ENCODE measurements at places on chromosomes 6 and 20.

- no peak for DNase-seq
These were observed 84.6 kb downstream of the ELOVL4 start for GRCh38 chr6:79862711-79863110.

GRCh38 chr6:50380406-50381098 is 330.8 kb upstream of the DEFB112 start:
- DNase-seq = no peak

GRCh38 chr6:63677282-63677681 is 41.7 kb downstream of the PHF3 start:
- DNase-seq = no peak

DNA sequence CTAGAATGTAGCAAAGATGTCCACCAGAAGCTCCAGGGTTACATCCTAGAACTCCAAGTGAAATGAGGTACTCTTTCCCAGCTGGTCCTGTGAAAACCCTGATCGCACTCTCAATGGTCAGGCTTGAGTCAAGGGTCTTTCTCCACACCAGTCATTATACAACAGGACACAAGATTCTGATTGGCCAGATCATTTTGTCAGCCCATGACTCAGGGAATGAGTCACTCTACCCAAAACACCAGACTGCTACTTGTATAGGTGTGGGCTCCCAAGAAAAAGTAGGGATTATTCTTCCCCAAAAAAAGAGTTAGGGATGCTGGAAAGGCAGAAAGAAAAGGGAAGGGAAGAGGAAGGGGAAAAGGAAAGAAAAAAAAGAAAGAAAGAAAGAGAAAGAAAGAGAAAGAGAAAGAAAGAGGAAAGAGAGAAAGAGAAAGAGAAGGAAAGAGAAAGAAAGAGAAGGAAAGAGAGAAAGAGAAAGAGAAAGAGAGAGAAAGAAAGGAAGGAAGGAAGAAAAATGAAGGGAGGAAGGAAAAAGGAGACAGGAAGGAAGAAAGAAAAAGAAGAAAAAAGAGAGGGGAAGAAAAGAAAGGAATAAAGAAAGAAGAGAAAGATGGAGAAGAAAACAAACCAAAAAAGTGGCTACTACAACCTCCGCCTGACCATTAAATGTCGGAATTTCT is 30.5 kb downstream of the ANKEF1 start:
- DNase-seq = no peak

GRCh38 chr20:59625214-59625922 is 21.0 kb downstream of the PHACTR3 start:
- no peak for DNase-seq

DNA sequence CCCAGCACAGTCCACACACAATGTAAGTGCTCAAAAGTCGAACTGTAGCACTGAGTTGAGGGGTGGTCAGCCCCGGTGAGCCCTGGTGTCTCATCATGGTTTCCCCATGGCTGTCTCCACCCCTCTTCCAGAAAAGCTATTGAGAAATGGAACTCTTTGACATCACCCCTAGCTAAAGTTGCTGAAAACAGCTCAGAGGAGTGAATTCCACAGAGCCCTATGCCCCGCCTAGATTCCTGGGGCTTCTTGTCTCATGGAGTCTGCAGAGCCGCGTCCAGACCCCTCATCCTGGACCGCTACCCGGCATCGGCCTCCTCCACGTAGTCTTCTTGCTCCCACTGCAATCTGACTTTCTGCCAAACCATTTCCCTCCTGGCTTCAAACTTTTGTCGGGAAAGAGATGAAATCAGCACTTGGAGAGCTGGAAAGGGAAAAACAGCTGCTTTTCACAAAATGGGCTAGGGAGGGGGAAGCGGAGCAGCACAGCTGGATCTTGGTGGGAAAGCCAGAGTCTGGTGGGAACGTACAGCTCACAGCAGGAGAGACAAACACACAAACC is 132.2 kb downstream of the SNX5 start:
- DNase-seq = no peak

DNA sequence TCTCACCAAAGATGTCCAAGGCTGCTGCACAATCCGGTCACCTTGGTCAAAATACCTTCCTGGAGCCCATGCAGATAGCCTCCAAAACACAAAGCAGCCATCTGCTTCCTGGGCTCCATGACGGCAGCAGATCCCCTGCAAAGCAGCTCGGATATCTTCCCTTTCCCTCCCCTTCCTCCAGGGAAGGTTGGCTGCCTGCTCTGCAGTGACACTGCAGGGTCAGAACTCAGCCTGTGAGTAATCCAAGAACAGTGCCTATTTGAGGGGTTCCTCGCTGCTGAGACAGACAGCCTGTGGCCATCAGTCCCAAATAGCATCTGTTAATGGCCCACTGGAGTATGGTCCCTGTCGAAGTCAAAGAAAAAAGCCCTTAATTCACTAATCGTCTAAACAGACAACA is 270.8 kb downstream of the PREX1 start:
- DNase-seq = no peak

DNA sequence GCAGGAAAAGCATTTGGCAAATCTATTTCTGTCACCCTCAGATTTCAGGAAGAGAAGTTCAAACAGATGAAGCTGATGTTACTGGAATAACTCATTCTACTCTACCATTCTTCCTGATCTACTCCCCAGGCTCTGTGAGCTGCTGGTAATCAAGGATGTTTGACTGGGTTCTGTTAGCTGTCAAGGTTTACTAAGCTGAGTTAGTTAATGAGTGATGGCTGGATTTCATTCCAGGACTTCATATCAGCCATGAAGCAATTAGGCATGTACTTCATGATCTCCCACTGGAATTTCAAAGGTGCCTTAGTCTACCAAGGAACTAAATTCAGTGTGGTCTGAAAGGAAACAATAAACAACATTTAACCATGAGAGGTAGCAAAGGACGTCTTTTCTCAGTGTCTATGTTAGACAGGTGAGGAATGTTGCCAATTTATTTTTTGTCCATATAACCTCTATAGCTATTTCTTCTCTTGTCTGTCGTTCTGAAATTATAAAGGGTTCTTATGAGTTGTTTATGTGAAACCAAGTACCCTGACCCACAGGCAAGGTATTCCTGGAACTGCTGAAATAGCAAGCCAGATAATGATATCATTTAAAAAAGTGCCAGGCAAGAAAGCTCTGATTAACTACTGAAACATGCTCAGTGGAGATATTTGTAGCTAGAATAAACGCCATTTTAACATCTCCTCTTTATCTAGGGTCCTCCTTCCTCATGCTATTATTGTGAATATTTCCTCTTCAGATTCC is 112.9 kb downstream of the BACH2 start:
- DNase-seq = no peak

GRCh38 chr6:25959890-25960536 is 2.6 kb upstream of the TRIM38 start:
- no peak for DNase-seq

- no peak for DNase-seq
These were observed 3.8 kb downstream of the BRPF3 start for GRCh38 chr6:36200154-36200891.

GRCh38 chr6:13241364-13241763 is 87.0 kb downstream of the TBC1D7 start:
- DNase-seq = no peak

- DNase-seq = no peak
These were observed 246.7 kb downstream of the MAFB start for GRCh38 chr20:40442181-40442963.

DNA sequence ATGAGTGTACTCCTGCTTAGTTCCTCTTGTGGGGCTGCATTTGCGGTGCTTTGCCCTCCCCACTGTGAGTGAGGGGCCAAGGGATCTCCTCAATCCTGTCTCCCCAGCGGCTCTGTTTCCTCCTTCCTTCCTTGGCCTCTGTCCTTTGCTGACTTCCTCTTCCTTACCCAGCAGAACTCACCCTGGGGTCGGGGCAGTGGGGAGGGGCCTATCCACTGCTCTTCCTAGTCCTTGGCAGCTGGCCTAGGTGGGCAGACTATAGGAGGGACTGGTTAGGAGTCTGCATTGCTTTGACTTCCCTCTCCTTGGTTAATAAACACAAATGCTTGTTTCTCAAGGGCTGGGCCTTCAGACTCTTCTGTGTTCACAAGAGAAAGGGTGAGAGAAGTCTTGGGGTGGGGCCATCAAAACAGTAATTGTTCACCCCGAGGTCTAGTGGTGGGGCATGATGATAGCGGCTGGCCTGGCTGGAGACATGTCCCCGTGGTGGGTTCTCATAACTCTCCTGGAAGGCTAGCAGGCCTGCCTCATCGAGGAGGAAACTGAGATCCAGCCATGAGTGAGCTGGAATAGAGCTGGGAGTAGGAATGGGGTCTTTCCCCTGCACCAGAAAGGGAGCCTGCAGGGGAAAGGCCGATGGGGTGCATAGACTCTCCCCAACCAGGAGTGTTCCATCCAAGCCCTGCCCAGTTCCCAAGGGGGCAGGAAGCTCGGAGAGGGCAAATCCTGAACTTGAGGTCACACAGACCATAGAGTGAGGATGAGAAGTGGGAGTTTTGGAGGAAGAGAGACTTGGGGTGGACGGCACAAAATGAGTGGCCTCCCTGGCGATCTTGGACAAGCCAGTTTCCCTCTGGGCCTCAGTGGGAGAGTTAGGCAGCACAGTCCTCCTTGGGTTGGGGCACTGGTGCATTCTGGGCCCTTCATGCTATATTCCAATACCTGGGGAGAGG is 12.7 kb downstream of the FAM110A start:
- no peak for DNase-seq

DNA sequence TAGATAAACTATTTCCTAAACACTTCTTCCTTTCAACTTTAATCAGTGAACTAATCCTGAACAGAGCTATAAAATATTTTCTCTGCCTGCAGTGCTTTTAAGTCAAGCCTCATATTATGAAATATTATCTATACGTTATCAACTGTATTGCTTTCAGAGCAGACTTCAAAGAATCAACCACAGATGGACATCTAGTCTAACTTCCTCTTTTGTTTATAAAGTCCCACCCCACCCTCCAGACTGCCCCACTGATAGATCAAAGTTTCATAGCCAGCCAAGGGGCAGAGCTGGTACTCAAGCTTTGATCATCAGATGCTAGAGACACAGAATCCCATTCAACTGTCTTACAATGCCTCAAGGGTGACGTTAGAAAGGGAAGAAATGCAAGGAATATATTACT is 308.3 kb downstream of the LAMA2 start:
- no peak for DNase-seq

DNA sequence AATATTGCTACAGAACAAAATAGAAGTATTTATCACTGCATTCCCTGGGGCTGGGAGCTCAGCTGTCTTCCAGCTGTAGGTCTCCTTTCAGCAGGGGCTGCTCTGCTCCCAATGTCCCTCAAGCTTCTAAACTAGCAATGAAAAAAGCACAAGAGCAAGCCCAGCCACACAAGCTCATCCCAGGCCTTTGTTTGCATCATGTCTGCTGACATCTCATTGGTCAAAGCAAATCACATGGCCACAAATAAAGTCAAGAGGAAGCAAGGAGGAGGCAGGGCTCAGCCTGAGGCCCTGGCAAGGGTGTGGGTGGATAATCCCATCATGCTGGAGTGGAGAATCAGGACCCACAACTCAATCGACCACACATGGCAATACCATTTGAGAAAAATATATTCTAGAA is 2.2 kb upstream of the BFSP1 start:
- DNase-seq = no peak

DNA sequence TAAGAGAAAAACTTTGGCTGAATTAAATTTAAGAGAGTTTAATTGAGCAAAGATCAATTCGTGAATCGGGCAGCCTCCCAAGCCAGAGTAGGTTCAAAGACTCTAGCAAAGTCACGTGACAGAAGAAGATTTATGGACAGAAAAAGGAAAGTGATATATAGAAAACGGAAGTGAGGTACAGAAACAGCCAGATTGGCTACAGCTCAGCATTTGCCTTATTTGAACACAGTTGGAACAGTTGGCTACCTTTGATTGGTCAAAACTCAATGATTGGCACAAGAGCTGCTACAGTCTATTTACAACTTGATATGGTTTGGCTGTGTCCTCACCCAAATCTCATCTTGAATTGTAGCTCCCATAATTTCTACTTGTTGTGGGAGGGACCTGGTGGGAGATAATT is 102.6 kb downstream of the PLG start:
- no peak for DNase-seq

DNA sequence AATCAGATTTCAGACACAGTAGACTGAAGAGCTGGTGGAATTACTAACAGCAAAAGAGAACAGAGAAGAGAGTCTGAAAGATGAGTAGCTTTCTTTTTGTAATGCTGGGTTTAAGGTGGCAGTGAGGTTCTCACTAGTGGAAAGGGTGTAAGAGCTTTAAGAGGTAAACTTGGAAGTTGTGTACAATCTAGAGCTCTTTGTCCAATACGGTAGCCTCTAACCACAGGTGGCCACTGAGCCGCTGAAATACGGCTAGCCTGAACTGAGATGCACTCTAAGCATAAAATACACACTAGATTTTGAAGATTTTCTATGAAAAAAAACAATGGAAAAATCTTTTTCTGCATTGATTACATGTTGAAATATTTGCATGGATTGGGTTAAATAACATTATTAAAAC is 4.0 kb downstream of the ELOVL2 start:
- DNase-seq = no peak
